GOT3 (cell line): ENCODE measurements at places on chromosomes 6 and 20.

- no peak for DNase-seq
Measured at GRCh38 chr20:50004229-50004628, 21.4 kb downstream of the SNAI1 start.

DNA sequence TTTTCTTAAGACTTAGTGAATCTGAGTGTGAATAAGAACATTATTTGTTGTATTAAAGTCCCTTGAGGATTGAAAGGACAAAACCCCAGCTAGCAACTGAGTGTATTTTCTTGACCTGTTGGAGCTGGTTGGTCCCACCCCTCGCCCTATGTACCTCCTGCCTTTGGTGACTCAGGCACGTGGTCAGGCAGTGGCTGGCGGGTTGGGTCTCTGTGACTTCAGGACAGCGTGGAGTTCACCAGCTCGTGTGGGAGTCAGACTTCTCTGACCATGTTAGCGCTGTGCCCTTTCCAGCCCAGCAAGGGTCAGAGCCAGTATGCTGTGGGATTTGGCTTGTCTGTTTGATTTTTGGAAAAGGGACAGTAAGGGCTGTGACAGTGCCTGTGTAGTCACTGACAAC lies 93.7 kb downstream of the SSR1 start:
- DNase-seq, result no peak

DNA sequence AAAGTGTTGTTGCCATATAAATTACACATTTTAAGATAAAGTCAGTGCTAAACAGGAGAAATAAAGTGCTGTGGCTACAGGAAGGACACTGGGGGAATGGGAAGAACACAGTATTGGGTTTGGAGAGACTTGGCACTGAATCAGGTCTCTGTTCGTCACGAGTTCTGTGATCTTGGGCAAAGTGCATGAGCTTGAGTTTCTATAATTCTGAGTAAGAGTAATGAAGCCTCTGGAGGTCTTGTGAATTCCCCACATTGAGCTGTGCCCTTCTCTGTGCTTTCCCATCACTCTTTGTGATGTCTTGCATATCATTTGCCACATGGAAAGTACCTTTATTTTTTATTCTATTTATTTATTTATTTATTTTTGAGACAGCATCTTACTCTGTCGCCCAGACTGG lies 16.8 kb upstream of the EEF1A1 start:
- DNase-seq, result no peak

GRCh38 chr6:43803783-43804549 lies 34.0 kb downstream of the VEGFA start:
- no peak for DNase-seq

DNA sequence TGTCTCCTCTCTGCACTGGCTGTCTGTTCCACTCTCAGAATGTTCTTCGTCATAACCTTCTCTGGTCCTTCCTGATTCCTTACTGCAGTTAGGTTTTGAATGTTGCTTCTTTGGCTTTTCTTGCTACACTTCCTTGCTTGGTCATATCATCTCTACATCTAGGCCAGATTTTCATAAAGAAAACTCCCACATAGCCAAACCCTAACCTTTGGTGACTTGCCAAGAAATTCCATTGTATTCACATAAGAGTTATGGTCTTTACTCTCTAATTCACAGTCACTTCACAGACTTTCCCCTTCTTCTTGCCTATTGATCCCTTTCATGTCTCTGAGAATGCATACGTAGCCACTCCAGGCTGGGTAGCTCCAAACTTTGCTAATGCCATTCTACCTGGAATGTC lies 41.9 kb upstream of the SIM1 start:
- DNase-seq, result no peak

DNA sequence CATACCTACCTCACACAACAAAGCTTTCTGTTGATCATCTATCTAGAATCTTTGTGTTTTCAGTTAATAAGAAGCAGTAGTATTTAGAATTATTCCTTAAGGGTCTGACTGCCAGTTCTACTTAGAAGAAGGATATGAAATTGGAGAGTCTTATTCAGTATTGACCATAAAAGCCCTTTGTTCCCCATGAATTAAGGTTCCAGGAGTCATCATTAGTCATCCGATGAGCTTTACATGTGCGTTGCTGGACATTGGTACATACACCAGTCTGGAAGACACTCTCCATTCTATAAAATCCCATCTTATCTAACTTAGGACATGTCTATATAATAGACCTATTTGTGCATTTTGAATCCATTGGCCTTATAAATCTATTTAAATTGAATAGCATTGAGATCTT lies 34.4 kb upstream of the RNF217 start:
- DNase-seq, result no peak

GRCh38 chr6:115120391-115120790 lies 777.6 kb upstream of the HS3ST5 start:
- DNase-seq, result no peak

DNA sequence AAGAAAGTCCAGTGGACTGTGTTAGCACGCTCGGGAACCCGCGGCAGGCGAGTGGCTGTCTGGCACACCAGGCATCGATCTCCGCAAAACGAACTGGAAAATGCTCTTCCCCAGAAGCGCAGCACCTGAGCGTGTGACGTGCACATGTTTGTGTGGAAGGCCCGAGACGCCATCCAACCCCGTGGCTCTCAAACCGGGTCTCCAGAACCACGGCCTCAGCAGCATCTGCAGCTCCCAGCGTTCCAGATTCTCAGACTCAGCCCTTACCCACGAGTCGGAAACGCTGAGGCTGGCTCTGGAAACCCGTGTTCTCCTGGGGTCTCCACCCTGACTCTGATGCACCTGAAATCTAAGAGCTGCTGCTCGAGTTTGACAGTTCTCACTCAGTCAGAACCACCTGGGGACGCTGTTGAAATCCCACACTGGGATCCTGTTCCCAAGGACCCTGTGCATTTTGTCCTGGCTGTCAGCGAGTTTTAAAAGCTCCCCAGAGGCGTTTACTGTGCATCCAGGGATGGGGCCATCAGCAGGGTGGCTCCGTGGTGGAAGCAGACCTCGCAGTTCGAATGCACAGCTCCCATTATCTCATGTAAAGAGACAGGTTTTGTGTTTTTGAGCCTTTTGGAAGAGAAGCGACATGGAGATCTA lies 69.0 kb downstream of the DLL1 start:
- no peak for DNase-seq

DNA sequence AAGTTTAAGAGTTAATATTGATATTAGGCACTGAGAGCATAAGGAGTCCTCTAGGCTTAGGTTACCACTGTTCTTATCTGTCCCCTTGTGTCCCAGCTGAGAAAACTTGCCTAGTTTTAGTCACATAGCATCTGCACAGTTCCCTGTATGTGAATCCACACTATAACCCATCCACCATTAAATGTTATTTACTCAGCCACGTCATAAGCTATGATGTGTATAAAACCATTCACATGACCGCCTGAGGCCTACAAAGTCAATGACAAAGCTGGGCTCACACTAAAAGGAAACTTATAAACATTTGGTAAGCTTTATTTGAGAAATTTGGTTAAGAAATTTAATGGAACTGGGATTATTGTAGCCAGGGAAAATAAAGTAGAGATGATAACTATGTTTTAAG lies 59.2 kb upstream of the TFAP2D start:
- DNase-seq, result no peak

GRCh38 chr6:159535656-159536350 lies 157.2 kb downstream of the SOD2 start:
- no peak for DNase-seq

- DNase-seq, result no peak
Measured at GRCh38 chr6:115634131-115634530, 426.6 kb downstream of the FRK start.

DNA sequence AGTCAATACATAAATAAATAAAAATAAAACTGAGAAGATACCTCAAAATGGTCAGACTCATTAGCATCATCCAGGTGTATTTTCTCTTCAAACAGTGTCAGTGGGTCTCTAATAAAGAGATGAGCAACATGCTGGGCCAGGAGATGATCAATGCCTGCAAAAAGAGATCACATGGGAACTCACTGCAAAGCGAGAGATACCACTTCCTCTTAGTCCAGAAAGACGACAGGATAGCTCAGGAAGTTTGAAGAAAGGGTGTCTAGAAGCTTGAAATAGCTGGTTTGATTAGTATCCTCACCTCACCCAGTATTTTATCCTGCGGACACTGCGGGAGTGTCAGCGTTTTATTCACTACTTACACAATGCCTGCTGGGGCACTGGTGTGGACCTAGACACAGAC lies 38.0 kb downstream of the GCLC start:
- DNase-seq, result no peak

DNA sequence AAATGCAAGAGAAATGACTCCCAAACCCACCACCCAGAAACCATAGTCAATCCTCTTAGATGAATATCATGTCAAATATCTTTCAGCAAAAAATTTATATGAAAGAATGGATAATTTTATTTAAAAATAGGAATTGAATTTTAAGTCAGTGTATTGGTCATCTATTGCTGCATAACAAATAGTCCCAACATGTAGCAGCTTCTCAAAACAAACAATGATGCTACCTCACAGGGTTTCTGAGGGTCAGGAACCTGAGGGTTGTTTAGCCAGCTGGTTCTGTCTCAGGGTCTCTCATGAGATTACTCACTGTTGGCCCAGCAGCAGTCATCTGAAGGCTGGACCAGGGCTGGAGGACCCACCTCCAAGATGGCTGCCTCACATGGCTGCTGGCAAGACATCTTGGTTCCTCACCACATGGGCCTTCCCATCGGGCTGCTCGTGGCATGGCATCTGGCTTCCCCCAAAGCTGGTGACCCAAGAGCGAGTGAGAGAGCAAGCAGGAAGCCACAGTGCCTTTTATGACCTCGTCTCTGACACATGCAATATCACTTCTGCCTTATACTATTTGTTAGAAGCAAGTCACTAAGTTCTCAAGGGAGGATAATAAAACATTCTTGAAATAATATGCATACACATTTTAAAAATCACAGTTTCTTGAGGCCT lies 36.3 kb downstream of the BANF2 start:
- DNase-seq, result no peak

DNA sequence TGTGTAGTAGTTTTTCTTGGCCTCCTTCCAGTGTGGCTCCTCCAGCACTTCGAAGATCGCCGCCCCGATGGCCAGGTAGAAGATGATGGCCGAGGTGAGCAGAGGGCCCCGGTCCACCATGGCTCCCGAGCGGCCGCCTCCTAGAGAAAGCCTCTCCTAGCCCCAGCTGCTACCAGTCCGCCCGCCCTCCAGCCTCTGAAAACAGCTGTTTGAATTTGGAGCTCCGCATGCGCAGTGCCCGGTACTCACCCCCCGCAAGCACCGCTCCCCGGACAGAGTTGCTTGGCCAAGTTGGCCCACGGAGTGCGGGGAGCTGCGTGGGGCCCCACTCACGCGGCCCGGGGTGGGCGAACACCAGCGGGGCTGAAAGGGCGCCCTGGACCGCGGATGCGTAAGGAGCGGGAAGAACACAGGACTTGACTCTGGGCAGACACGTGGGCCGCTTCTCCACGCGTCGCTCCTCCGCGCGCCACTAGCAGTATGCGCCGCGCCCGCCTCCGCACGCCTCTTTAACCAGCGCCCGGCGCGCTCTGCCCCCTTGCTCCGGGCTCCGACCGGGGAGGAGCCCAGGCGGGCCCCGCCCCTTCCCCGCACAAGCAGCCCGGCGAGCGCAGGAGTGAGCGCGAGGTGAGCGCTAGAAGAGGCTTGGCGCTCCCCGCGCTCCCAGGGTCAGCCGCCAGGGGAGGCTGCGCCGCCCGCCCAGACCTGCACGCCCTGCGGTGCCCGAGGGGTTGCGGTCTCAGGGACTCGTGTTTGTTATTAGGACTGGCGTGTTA lies at the start of gene KCNK5:
Gene KCNK5, minus strand, starts transcription at position 484 of the 776 bp plus-strand sequence. Its CDS starts 364 bp downstream, at position 120.
- DNase-seq, result peak; percentile 44

DNA sequence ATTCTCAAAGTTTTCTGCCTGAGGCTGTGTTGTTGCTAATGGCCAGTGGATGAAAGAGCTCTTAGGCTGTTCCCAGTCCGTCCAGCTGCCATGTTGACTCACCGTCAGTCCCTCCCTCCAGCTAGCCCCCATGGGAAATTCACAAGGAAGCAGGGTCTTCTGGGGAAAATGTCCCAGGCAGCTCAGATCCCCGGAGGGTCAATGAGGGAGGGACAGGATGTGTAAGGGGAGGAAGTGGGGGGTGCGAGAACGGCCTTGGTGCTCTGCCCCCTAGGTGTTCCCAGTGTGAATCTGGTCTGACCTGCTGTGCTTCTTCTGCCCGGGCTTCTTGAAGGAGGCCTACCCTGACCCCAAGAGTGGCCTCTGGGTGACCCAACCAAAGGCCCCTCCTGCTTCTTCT lies 65.9 kb downstream of the CEBPB start:
- DNase-seq, result no peak

DNA sequence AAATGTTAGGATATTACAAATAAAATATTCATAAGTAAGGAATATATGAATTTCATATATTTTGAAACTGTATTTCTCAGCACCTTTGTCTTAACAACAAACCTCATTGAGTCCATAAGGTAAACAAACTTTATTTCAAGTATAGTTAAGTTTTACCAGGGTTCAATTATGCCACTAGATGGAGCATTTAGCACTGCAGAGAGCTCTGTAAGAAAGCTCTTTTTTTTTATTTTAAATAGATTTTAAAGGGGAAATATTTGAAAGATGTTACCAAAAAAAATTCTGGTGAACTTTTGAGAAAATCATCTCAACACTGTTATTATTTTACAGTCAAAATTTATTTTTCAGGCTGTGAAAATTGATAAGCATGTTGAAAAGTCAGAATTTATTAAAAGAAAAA lies 955.2 kb upstream of the EYS start:
- DNase-seq, result no peak

GRCh38 chr20:49346682-49347081 lies 68.8 kb upstream of the ZNFX1 start:
- DNase-seq, result no peak

GRCh38 chr6:44339763-44340625 lies 2.5 kb upstream of the SPATS1 start:
- DNase-seq, result no peak

DNA sequence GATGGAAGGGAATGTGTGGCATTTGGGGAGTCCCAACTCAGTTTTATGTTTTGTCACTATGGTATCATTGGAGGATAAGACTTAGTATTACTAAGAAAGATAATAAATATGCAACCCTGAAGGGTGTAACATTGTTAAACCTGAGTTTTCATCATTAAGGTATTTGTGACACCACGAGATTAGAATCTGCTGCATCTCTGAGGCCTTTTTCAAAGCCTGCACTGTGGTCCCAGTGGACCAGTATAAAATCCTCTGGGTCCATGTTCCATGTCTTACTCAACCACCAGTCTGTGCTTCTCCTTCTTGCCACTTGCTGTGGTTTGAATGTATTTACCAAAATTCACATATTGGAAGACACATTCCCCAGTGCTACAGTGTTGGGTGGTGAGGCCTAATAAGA lies 130.6 kb downstream of the TBX18 start:
- DNase-seq, result no peak

- DNase-seq, result no peak
Measured at GRCh38 chr20:312067-312466, 13.3 kb upstream of the SOX12 start.
